Astrocyte of the spinal cord (primary cell): ENCODE measurements at places on chromosomes 6 and 20.

DNA sequence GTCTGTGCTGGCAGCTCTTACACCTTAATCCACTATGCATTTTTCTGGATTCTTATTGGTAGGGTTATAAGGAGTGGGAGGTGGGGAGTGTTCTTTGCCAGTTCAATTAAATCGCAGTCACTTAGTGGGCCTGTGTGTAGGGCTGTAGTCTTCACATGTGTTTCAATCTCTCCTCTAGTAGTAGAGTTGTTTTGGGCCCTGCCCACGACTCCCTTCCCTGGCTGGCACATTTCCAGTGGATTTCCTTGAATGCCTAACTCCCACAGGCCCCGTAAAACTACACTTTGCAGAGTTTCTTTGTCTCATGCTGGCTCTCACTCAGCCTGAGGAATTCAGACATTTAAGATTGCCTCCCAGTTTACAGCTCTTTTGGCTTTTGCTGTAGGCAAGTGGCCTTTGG, 414.0 kb upstream of the OPRM1 start:
- peak; percentile 40 for DNase-seq

DNA sequence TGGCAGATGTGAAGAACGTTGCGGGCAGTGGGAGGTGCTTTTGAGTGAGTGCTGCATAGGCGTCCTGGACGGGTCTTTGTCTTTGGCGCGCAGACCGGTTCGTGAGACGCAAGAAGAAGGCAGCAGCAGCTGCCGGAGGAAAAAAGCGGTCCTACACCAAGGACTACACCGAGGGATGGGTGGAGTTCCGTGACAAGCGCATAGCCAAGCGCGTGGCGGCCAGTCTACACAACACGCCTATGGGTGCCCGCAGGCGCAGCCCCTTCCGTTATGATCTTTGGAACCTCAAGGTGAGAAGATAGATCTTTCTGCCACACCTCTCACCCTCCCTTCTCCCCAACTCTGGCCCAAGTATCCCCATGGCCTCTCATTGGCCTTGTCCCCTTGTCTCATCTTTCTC, 1.1 kb downstream of the ABT1 start:
- DNase-seq: no peak

DNA sequence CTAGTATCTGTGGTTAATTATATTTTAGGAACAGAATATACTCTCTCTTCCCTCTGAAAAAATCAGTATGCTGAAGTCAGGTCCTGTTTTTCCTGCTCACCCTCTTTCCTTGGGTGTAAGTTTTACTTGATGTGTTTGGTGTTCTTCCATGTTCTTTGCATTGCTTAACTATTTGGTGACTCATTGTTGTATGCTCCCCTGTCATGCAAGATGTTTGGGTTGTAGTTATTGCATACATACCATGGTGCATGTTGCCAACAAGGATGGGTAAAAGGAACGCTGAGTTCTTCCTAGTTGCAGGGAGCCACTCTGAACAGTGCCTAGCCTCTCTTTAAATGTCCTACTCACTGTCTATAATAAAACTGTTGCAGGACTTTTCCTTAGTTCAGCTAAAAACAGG, 207.9 kb upstream of the LAMP5 start:
- DNase-seq: peak; percentile 66

DNA sequence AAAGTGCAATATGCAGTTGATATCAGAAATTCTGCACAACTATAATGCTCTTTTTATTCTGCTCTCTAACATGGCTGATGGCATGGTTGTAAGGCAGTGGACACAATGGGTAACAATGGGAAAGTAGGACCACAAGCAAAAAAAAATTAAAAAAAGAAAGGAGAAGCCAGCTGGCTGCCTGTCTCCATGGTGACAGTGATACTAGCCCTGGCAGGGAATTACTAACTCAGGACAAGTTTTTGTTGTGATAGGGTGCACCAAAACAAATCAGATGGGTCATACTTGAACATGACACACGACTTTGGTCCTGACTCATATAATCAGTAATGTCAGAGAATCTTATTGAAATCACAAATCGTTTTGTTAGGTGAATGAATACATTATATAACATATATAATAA, 169.4 kb downstream of the TRDN start:
- DNase-seq: no peak

DNA sequence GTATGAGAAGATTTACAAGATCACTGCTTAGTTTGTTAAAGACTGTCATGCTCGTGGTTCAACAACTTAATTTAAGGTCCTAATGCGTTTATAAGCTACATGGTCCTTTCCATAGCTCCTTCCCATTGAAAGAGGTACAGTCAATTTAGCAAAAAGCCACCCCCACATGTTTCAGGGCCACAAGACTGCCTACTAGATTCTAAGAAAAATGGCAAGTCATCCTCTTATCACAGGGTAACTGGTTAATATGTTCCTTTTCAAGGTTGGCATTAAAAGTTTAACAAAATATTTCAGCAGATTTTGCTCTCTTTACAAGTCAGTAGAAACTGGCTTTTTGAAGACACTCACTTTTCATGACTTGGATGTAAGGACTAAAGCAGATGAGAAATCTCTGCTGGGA, 15.7 kb downstream of the GSTA3 start:
- DNase-seq: no peak

GRCh38 chr20:50085481-50086365, 27.2 kb downstream of the UBE2V1 start:
- peak; percentile 56 for DNase-seq

DNA sequence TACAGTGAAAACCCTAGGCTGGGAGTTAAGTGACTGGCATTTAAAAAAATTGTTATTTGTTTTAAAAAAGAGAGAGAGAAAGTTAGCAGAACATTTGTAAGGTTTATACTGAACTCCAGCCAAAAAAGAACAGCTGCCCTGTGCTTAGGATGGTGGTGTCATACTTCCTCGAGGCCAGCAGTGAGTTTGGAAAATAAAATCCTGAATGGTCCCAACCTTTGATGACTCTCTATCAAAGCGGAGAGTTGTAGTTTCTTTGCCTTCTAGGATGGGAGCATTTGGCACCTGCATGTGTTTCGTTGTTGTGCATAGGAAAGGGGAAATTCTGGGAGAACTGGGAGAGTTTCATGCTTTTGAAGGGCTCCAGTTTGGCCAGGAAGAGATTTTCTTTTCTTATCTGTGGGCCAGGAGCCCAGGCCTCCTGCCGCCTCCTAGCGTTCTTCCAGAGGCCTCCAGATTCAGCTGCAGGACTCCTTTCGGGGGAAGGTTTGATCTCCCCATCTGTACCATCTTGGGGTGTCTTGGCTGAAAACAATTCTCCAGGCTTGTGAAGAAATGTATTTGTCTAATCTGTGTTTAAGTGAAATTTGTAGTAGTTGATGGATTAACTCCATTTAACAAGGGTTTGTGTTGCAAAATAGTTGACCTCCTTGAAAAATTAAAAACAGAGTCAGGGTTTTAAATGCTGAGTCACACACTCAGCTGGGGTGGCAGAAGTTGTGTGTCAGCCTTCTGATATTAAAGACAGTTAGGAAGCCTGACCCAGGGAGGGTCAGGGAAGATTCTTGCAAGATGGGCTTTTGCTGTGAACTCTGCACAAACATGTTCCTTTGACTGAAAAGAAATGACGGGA, 63.4 kb downstream of the TXNDC5 start:
- DNase-seq: peak; percentile 50

DNA sequence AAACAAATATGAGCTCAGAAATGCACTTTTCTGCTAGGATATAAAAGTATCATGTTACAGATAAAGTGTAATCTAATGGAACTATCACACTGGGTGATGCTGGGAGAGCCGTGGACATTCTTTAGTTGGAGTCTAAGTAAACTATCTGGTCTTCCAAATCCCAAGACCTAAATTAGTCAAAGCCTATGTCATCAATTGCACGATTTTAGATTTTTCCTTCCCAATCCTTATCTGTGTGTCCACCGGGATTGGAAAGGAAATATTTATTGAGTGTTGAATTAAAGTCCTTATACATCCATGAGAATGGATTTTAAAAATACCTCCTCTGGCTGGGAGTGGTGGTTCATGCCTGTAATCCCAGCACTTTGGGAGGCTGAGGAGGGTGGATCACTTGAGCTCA, 19.6 kb upstream of the MRAP2 start:
- no peak for DNase-seq

DNA sequence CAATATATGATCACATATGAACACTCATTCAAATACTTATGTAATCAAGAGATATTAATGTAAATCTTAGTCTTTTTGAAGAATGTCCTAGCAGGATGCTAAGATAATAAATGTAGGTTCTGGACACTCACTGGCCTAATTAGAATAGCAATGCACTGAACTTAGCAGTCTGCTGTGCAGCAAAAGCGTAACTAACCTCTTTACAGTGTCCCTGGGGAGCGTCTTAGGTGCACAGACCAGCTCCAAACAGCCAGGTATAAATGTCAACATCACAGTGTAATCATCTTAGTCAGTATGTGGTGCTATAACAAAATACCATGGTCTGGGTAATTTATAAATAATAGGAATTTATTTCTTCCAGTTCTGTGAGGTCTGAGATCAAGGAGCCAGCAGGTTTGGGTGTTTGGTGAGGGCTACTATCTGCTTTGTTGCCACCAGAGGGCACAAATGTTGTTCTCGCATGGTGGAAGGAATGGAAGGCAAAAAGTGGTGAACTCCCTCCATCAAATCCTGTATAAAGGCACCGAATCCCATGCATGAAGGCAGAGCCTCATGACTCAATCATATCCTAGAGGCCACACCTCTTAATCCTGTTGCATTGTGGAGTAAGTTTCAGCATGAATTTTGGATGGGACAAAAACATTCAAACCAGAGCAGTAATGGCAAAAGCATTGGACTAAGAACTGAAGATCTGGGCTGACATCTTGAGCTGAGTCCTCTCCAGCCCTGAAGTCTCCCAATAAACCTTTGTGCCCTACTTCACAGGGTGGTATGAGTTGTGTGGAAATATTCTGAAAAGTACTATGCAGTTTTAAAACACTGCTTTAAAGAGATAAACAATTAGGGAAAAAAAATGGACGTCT, 41.8 kb upstream of the FOXO3 start:
- DNase-seq: peak; percentile 10

DNA sequence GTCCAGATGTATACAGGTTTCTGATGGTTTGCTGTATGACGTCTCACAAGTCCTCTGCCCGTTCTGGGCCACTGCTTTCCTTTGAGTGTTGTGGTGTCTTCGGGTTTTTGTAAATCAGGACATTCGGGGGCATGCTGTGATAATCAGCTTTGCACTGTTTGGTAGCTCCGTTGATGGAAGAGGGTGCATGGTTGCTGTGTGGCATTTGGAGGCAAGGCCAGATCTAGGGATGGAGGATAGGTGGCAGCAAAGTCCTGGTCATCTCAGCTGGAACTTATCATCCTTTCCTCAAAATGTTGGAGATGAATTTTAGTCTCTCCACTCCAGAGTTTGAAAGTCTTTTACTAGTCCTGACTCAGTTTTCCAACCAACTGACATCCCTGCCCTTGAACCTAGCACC, 91.0 kb downstream of the SCP2D1 start:
- no peak for DNase-seq
